NT2/D1 (cell line): ENCODE measurements at places on chromosomes 5 and 9.

DNA sequence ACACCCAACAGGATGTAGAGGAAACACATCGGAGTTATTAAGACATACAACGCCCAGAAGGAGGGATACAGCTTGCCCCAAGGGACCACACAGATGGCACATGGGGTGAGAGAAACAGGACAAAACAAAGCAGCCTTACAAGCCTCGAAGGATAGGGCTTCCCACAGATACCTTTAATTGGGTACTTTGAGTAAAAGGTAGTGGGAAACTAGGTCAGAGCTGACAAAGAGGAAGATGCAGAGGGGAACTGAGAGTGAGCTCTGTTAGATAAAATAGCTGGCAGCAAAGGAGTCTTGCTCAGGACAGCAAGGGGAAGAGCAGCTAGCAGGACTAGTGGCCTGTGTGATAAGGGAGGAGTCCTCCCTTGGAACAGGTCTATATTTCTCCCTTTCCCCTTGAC, 48.2 kb downstream of the OTP start:
- DNase-seq = no peak

DNA sequence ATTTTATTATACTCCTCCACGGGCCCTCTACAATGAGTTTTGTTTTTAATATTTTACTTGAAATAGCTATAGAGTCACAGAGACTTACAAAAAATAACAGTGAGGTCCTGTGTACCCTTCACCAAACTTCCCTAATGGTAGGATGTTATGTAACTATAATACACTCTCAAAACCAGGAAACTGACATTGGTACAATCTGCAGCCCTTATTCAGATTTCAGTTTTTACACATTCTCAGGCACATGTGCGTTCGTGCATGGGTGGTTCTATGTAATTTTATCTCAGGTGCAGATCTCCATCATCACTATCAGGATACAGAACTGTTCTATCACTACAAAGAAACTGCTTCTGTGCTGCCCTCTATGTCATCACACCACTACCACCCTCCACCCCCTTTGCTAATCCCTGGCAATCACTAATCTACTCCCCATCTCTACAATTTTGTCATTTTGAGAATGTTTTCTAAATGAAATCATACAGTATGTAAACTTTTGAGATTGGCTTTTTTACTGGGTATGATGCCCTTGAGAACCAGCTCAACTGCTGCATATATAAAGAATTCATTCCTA, 16.4 kb downstream of the RAB14 start:
- no peak for DNase-seq

GRCh38 chr9:134089972-134090371, 22.1 kb upstream of the BRD3 start:
- no peak for DNase-seq

DNA sequence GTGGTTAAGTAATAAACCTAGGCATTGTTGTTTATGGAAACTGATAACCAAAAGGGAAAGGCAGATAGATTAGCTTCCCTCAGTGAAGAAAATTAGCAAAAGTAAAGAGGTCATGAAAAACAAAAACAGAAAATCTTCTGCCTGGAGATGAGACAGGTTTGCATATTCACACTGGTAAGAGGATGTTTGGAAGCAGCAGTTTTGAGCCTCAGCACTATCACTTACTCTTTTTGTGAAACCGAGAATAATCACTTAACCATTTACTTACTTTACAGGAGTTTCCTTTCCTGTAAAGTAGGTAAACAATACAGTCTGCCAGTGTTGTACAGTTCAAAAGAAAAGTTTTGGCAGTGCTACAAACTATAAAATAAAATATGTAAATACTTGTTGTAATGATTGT, 35.5 kb upstream of the EMB start:
- DNase-seq = no peak

DNA sequence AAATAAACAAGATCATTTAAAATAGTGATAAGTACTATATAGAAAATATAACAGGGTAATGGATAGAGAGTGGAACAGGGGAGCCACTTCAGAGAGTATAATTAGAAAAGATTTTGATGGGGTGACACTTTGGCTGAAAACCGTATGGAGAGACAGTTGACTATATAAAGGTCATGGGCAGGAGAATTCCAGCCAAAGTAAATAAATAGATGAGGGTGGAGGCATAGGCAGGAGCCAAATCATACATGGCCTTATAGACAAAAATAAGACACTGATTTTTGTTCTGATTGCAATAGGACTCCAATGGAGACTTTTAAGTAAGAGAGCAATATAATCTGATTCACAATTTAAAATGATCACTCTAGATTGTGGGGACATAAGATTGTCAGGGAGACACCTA, 37.5 kb upstream of the NUDT12 start:
- DNase-seq = no peak
